ENCODE measurements at places on chromosomes 6 and 20. TPM values are rescaled to one million over a fixed set of nuclear protein-coding genes. Genes with fewer than 3 reads are reported as not detected.

GSTA2 gene
- total RNA-seq: not detected

PXT1 gene
- total RNA-seq: not detected

DEFB113 gene
- total RNA-seq: not detected

DDO gene
- total RNA-seq: 0.39 TPM

THBS2 gene
- 279 TPM for total RNA-seq

TREML2 gene
- total RNA-seq: not detected

PNPLA1 gene
- total RNA-seq: not detected

TNF gene
- total RNA-seq: not detected

SIRPA gene
- 9.2 TPM for total RNA-seq

TPX2 gene
- total RNA-seq: 99.1 TPM

DEFB110 gene
- total RNA-seq: not detected

DNAH8 gene
- not detected for total RNA-seq

ZFP57 gene
- total RNA-seq: 2.7 TPM

F13A1 gene
- not detected for total RNA-seq

RBM38 gene
- 7.4 TPM for total RNA-seq

Data from subcutaneous preadipocyte (primary cell).